ENCODE measurements at places on chromosomes 3 and 15.

- peak; percentile 12 for DNase-seq
Measured at GRCh38 chr3:58585994-58586393, 8.8 kb upstream of the FAM107A start.

GRCh38 chr3:125434582-125435011 is 59.5 kb upstream of the ZNF148 start:
- no peak for DNase-seq

DNA sequence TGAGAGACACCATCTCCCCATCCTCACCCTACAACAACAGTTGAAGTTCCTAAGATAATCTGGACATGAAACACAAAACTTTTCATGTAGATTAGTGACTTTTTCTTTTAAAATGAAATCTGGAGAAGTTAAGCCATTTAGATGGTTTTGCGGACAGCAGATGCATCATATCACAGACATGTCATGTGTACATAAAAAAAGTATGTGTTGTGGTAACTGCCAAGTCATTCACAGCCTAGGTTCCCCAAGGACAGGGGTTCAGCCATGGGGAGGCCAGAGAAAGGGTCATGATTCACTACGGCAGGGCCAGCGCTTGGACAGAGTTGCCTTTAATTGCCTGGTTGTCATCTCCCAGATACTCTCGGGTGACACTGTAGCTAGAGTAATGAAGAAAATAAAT is 163.2 kb downstream of the PDZRN3 start:
- DNase-seq, result no peak

DNA sequence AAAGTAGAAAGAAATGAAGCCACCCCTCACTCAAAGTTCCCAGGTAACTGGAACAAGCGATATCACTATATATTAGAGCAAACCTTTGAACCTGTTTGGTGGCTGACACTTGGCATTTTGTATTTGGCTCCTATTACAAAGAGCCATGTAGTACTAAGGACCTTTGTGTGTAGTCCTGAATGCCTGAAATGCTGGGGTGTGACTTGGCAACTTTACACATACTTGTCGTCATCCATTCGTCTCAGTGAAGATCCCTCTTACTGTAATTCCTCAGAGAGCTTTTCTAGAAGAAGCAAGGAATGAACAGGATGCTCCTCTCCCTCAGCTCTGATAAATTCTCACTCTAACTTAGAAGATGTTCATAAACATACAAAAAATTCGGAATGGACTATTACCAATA is 216.1 kb upstream of the CDIN1 start:
- DNase-seq, result no peak

- DNase-seq, result no peak
Measured at GRCh38 chr3:12968541-12968940, 104.7 kb downstream of the IQSEC1 start.

DNA sequence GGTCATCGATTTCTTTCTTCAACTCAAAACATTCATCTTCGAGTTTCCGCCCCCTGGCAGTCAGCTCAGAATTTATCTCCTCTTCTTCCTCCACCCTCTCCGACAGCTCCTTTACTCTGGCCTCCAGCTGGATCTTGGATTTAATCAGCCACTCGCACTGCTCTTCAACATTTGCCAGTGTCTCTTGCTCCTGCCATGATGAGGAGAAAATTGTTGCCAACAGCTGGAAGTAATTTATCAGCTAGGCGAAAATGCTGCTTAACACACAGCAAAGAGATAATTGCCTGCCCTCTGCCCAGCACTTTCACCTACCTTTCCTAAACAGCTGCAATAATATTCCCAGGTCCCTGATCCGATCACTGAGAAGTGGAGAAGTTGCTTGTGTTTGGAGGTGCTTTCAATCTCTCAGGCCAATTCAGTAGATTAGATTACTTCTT is 69.3 kb downstream of the MYH15 start:
- DNase-seq, result no peak

GRCh38 chr3:157755233-157755632 is 252.0 kb upstream of the VEPH1 start:
- no peak for DNase-seq

GRCh38 chr3:4693620-4694019 is 200.5 kb downstream of the ITPR1 start:
- peak; percentile 17 for DNase-seq

GRCh38 chr3:119338754-119339153 is 44.6 kb downstream of the ARHGAP31 start:
- no peak for DNase-seq

DNA sequence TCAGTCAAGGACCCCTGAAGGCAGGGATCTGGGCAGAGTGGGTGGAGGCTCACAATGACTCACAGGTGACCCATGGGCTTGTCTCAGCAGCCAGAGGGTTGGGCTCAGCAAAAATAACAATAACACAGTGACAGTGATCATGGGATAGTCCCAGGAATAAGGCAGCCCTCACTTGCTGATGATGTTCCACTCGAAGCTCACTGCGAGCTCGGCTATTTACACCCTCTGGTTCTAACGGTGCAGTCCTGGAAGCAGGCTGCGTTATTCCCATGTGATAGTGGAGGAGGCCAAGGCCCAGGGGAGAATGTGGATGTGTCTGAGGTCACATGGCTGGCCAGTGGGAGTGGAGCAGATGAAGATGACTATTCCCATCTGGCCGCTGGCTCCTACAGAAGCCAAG is 16.2 kb downstream of the CCDC33 start:
- DNase-seq, result no peak

- no peak for DNase-seq
Measured at GRCh38 chr3:64382153-64382552, 156.9 kb upstream of the PRICKLE2 start.

DNA sequence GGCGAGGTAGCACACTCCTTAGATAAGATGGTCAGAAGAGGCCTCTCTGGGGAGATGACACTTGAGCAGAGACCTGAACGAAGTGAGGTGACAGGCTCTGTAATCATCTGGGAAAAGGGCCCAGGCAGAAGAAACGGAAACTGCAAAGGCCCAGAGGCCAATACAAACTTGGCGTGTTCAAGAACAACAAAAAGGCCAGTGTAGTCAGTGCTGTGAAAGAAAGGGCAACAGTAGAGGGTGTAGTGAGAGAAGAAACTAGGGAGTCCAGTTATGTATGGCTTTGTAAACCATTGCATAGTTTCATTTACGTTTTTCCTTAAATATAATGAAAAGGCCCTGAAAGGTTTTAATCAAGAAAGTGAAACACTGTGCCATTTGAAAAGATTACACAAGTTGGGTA is 31.8 kb downstream of the PLD1 start:
- no peak for DNase-seq

DNA sequence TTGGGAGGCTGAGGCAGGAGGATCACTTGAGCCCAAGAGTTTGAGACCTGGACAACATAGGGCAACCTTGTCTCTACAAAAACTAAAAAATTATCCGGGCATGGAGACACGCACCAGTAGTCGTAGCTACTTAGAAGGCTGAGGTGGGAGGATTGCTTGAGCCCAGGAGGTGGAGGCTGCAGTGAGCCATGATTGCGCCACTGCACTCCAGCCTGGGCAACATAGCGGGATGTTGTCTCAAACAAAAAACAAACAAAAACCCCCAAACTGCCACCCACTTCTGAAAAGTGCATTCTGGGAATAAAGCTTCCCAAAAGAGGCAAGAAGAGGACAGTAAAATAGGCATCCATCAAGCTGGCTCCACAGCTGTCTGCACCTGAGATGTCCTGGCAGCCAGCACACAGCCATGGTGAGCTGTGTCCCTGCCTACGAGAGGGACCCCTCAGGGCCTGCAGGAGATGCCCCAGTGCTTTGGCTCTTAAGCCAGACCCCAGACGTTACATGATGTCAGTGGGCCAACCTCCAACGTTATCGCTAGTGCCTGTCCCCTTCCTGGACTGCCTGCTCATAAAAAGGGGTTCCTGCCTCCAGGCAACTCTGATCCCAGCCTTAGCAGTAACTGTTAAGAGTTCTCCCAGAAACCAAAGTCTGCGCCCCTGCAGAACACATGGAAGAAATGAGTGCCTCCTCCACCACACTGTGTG is 101.1 kb downstream of the LRIG1 start:
- no peak for DNase-seq

GRCh38 chr15:72888211-72888610 is 104.7 kb upstream of the ADPGK start:
- no peak for DNase-seq

- DNase-seq, result no peak
Measured at GRCh38 chr3:74673326-74673725, 58.9 kb upstream of the CNTN3 start.

- no peak for DNase-seq
Measured at GRCh38 chr3:100306695-100307094, 27.9 kb upstream of the NIT2 start.

GRCh38 chr3:129046732-129047552 is 13.6 kb upstream of the GP9 start:
- no peak for DNase-seq

- DNase-seq, result no peak
Measured at GRCh38 chr3:189360291-189360690, 188.5 kb downstream of the TPRG1 start.

DNA sequence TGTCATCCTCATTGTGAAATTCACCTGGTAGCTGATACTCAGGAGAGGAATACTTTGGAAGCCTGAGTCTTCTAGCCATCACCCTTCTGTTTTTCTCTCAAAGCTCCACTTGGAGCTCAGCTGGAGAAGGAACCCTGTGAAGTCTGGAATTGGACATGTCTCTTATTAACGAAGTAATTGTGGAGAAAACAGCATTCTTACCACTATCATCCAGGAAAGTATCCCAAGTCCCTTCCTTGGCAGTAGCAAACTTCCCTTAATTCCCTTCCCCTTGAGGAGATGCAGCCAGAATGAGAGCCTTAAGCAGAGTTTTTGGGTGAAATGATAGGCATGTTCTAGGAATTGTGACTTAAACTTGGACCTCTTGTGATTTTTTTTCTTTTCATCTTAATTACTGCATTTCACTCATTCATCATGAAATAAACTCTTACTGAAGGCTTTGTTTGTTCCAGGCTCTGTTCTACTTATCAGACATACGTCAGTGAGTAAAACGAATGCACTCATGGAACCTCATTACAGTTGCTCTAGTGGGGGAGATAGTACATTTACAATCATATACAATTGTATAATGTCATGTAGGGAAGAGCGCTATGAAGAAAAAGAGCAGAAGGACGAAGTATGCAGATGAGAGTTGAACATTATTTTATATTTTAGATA is 30.5 kb upstream of the TCF12 start:
- no peak for DNase-seq

GRCh38 chr3:42696356-42697288 is 6.0 kb downstream of the HHATL start:
- DNase-seq, result no peak

GRCh38 chr15:98958918-98959639 is 48.5 kb downstream of the PGPEP1L start:
- no peak for DNase-seq

GRCh38 chr3:42841332-42841731 is 32.1 kb downstream of the ACKR2 start:
- DNase-seq, result no peak

DNA sequence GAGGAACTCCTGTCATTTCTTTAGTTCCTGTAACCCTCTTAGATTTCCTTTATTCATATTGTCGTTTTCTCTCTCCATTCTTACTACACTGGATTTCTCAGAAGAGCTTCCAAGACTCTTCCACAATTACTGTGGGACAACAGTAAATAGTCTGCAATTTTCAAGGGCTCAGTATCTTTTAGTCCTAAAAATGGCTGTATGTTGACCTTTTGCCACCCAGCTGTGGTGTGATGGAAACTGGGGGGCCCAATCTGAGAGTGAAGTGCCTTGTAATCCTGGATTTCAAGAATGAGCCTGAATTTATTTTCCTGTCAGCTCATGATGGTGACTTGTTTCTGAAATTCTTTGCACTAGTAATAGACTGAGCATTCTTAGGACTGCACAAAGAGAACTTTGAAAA is 277.6 kb upstream of the RASGRP1 start:
- no peak for DNase-seq

GRCh38 chr15:77371850-77372563 is 47.9 kb downstream of the PEAK1 start:
- DNase-seq, result no peak

- peak; percentile 55 for DNase-seq
Measured at GRCh38 chr3:43699864-43700263, 9.1 kb downstream of the ABHD5 start.

DNA sequence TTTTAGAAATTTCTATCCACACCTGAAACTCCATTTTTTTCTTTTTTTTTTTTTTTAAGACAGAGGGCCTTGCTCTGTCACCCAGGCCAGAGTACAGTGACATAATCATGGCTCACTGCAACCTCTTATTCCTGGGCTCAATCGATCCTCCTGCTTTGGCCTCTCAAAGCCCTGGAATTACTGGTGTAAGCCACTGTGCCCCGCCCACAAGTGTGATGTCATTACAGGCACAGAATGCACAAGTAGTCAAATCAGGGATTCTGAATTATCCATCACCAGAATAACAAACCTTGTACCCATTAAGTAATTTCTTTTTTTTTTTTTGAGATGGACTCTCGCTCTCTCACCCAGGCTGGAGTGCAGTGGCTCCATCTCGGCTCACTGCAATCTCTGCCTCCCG is 1.9 kb downstream of the UQCRC1 start:
- no peak for DNase-seq

GRCh38 chr15:37995461-37996347 is 61.3 kb downstream of the TMCO5A start:
- DNase-seq, result peak; percentile 41

DNA sequence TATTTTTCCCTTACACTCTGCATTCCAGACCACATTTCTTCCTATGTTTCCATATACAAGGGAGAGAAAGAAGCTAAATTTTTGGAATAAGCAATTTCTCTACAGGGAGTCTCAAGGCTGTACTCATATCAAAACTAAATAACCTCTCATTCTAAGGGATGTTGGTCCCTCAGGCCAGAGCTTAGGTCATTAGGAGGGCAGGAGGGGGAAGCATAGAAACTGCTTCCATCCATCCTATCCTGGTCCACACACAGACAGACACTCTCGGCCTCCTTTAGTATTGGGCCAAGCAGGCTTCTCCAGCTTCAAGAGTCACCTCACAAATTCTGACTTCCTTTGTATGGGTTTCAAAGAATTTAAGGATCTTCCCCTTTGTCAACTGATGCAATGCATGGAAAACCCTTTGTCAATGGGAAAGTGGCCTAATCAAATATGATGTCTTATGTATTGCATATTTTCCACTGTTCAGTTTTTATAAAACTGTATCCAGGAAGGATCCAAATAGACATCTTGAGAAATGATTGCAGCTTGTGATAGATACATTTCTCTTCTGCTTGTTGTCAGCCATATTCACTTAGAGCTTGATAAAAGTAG is 140.7 kb upstream of the RARB start:
- no peak for DNase-seq

GRCh38 chr3:105806359-105806758 is 62.5 kb downstream of the CBLB start:
- no peak for DNase-seq

DNA sequence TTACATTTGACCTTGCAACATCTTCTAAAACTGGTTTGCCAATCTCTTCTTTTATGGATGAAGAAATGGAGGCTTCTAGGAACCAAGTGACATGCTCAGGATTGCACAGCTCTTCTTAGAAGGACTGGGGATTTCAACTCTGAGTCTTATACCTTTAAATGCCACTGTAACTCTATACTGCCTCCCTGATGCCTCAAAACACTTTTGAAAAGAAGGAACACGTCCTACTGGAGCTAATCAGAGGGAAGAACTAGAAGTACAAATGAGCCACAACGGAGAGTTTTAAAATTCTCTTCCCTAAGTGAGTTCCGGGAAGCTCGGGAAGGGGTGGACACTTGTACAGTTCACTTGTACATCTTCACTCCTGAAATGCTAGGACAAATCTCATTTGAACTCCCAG is 949 bp upstream of the MITF start:
- no peak for DNase-seq

- DNase-seq, result no peak
Measured at GRCh38 chr15:77625376-77625775, 7.3 kb downstream of the LINGO1 start.

GRCh38 chr3:174337227-174337626 is 521.9 kb upstream of the NAALADL2 start:
- DNase-seq, result no peak

GRCh38 chr3:69970827-69971226 is 28.7 kb upstream of the SAMMSON start:
- no peak for DNase-seq

Data from germinal center (tissue), 1 donor.